ENCODE measurements at places on chromosomes 3 and 15. TPM values are rescaled to one million over a fixed set of nuclear protein-coding genes. Genes with fewer than 3 reads are reported as not detected.

- no peak for DNase-seq
Observed at GRCh38 chr3:172853921-172854666, 103.6 kb downstream of the ECT2 start.

DNA sequence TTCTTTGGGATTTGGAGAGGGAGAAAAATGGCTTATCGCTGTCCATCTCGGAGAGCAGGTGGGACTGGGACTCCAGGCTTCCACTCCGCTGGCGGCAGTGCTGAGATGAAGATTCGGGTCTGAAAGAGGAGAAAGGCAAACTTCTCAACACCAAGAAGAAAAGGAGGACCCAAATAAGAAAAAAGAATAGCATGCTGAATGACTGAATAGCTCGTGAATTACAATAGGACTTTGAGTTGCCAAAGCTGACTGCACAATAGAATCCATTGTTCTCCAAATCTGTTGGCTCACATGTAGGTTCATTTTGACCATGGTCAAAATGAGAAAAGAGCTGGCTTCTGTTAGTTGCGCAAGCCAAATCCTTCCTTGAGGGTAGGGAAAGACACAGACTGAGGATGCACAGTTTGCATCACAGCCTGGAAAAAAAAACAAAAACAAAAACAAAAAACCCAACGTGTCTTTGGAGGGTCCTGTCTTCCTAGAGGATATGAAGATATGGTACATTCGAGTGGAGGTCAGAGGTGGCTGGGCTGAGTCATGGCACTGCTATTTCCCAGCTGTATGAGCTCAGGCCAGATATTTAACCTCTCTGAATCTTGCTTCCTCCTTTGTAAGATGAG, 59.3 kb upstream of the LMOD3 start:
- DNase-seq, result no peak

DNA sequence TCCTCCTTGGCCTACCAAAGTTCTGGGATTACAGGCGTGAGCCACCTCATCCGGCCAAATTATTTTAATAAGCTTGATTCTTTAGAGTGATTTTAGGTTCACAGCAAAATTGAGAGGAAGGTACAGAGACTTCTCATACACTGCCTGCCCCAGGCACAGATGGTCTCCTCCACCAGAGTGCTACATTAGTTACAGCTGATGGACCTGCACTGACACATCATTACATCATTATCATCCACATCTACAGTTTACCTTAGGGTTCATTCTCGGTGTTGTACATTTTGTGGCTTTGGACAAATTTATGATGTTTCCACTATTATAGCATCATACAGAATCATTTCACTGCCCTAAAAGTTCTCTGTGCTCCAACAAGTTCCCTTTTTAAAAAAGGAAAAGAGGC, 4.4 kb upstream of the VPS8 start:
- no peak for DNase-seq

GRCh38 chr15:34258151-34258550, 33.3 kb downstream of the EMC4 start:
- no peak for DNase-seq

DNA sequence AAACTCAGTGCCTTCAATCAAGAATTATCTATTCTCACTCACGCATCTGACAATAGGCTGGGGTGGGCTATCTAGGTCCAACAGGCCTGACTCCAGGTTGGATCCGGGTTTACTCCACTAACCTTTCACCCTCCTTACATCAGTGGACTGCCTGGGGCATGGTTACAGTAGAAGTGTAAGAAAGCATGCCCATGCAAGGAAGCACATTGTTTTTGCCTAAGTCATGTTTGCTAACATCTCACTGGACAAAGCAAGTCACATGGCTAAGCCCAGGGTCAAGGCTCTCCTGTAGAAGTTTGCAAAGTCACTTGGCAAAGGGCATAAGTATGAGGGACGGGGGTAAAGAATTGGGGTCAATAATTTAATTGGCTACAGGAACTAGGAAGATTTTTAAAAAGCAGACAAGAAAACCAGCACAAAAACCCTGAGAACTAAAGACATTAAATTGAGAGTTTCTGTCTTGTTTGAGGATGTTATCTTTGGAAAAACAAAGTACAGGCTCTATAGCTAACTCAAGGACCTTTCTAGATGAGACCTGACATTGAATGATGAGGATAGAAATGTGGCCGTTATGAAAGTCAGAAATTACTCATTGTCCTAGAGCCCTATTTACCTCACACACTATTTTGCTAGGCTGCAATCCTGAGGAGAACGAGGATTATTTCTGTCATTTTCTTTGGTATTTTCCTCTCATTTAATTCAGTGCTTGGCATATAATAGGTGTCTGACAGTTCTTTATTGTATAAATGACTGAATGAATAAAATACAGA, 214.2 kb downstream of the IL20RB start:
- no peak for DNase-seq

DNA sequence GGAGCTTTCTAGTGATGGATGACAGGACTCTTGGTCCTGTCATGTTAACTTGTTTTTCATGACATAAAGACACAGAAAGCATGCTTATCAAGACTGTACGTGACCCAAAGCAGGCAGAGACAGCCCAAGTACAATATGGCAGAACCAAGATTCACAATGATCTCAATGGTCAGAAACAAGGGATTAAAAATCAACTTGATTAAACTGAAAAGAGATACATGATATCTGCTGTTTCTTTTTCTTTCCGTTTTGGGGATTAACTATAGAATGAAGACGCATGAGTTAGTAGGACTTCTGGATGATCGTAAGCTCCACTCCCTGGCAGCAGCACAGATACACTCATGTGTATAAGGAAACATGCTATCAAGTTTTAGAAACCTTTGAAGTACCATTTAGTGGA, 98.4 kb upstream of the MYZAP start:
- no peak for DNase-seq

DNA sequence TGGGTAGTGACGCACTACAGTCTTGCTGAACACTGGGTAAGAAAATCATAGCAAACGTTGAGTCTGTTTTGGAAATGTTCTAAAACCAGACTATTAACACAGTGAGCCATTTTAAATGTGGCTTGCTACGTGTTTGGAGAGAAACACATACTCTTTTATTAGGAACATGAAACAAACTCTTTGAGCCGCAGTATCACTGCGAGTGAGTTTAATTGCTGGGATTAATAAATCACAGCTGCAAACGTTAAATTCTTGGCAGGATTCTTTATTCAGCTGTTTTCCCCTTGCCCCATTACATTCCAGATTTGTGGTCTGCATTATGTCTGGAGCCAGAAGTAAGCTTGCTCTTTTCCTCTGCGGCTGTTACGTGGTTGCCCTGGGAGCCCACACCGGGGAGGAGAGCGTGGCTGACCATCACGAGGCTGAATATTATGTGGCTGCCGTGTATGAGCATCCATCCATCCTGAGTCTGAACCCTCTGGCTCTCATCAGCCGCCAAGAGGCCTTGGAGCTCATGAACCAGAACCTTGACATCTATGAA, 33.6 kb downstream of the BTD start:
- peak; percentile 57 for DNase-seq

GRCh38 chr15:60731583-60732130, 252.7 kb upstream of the ICE2 start:
- DNase-seq, result no peak

DNA sequence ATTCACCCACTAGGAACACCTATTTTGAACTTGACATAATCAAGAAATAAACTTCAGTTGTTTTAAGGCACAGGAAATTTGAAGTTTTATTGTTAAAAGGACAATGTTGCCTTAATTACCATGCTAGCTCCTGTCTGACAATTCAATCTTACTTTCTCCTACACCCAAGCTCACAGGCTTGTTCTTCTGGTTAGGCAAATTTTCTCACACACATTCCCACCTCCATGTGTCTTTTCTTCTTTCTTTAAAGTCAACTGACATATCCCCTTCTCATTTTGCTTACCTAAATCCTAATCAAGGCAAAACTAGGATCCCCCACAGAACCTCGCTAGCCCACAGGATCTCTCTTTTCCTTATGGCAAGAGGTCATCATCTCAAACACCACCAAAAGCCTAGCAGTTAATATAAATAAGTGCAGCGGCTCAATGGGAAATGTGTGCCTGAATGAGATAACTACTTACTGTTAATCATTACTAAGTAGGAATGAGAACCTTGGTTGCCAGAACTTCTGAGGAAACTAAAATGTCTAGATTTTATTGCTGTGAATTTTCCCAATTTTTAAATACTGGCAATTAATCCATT, 189.3 kb downstream of the PLCH1 start:
- DNase-seq, result no peak

- no peak for DNase-seq
Observed at GRCh38 chr3:85304360-85304964, 345.7 kb downstream of the CADM2 start.

GRCh38 chr3:41652506-41652905, 309.4 kb downstream of the ULK4 start:
- no peak for DNase-seq

DNA sequence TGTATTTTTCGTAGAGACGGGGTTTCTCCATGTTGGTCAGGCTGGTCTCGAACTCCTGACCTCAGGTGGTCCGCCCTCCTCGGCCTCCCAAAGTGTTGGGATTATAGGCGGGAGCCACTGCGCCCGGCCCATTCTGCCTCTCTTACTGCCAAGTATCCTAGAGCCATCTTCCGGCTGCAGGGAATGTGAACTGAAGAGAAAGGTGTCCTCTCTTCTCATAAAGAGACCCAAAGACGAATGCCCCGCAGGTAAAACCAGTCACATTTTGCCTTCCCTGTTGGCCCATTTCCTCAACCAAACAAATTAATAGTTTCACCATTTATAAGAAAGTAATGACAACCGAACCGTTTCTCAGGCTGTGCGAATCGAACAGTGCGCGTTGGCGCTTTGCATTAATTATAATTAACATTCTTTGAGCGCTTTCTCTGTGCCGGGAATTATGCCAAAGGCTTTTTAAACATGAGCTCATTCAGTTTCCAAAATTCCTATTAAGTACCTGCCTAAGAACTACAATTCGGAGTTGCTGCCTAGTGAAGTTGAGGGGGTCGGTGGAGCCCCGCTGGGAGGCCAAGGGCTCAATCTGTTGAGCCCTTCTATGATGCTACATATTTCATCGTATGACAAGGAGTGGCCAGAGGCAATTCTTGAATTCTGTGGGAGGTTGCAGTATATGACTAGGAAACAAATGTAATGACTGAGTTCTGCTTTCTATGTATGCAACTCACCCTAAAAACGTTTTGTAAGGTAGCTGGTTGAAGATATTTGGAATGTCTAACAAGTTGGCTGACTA, 819 bp upstream of the RPL24 start:
- no peak for DNase-seq

- DNase-seq, result no peak
Observed at GRCh38 chr15:31483986-31484951, 157.6 kb downstream of the KLF13 start.

DNA sequence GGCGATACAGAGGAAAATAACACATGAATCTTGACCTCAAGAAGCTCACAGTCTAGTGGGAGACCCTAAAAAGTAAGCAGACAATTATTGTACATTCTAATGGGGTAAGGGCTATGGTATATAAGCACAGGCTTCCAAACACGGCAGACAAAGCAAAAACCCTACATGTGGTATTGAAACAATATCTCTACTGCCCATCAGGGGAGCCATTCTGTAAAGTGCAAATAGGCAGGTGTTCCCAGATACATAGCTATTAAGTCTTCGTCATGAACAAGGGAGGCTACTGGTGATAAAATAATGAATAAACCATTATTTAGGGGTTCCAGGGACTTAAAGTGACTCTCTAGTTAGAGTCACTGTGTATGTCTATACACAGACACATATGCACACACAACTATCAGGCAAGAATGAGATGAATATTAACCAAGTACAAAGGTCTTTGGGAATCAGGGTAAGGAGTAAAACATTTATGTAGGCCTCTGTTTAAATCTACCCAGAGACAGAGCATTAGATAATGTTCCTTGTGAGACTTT, 38.7 kb upstream of the ASB14 start:
- no peak for DNase-seq

DNA sequence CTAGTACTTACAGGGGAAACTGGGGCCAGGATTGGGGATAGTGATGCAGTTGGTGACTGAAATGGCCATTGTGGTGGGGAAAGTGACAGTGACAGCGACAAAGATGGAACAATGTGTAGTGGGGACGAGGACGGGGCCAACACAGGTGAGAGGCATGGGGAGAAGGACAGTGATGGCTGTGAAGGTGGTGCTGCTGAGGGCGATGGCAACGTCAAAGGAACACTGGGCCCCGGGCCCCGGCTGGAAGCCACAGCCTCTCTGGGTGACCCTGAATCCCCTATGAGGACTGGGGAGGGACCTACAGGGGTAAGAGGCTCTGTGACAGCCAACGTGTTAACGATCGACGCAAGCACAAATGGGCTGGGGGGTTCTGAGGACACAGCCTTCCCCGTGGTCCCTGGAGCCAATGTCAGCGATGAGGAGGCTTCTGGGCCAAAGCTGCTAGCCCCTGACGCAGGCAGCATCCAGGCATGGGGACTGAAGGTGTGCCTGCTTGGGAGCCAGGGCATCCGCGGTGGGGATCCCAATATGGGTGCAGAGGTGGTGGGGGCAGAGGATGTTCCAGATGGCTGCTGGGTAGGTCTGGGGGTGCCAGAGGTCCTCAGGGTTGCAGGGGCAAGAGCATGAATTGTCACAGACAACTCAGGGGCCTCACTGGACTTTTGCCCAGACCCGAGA, 25.2 kb upstream of the GOLGA6C start:
- no peak for DNase-seq

GRCh38 chr3:172125963-172126457, 86.6 kb downstream of the FNDC3B start:
- DNase-seq, result peak; percentile 61

- DNase-seq, result no peak
Observed at GRCh38 chr3:56633602-56634535, 49.2 kb downstream of the TASOR start.

GRCh38 chr3:146280864-146281263, 30.0 kb upstream of the PLSCR4 start:
- no peak for DNase-seq

The CD276 gene
- polyA plus RNA-seq, result 27.7 TPM

The BSN gene
- not detected for polyA plus RNA-seq

The LRRC34 gene
- polyA plus RNA-seq, result 5.3 TPM

The GOLGA8J gene
- not detected for polyA plus RNA-seq

The LTK gene
- 0.38 TPM for polyA plus RNA-seq

The FANCD2OS gene
- polyA plus RNA-seq, result not detected

The GRAMD2A gene
- 0.20 TPM for polyA plus RNA-seq

The PTPRG gene
- 19.8 TPM for polyA plus RNA-seq

The IL20RB gene
- not detected for polyA plus RNA-seq

The NPAP1 gene
- 0.13 TPM for polyA plus RNA-seq

The RTP1 gene
- polyA plus RNA-seq, result not detected

The COL7A1 gene
- 3.9 TPM for polyA plus RNA-seq

The GP9 gene
- polyA plus RNA-seq, result not detected

The STAB1 gene
- 54.2 TPM for polyA plus RNA-seq

The CLEC3B gene
- 177 TPM for polyA plus RNA-seq

The NR1I2 gene
- polyA plus RNA-seq, result 0.20 TPM
